Activated CD4-positive, alpha-beta T cell treated with anti-CD3 and anti-CD28 coated beads, Interleukin-2, amount 10 ng/mL, durations not matched to agents 24 days and 14 days (primary cell): ENCODE measurements at places on chromosomes 12 and 14. TPM values are rescaled to one million over a fixed set of nuclear protein-coding genes. Genes with fewer than 3 reads are reported as not detected.

Gene RNF212B
- not detected in 2 replicates for total RNA-seq

Gene GDF3
- total RNA-seq: not detected in 2 replicates

Gene CLMN
- 1.0 and 1.1 TPM in 2 replicates for total RNA-seq

Gene FOXG1
- not detected in 2 replicates for total RNA-seq

Gene ZNF385A
- 0.84 and 1.2 TPM in 2 replicates for total RNA-seq

Gene POLE
- 171 and 180 TPM in 2 replicates for total RNA-seq

Gene MYO1A
- 1.7 TPM in 2 replicates for total RNA-seq

Gene SLC17A8
- not detected in 2 replicates for total RNA-seq

Gene TUNAR
- not detected in 2 replicates for total RNA-seq

Gene POTEM
- total RNA-seq: not detected in 2 replicates

Gene RAB35
- 82.0 and 83.3 TPM in 2 replicates for total RNA-seq

Gene CCDC198
- not detected in 2 replicates for total RNA-seq

GRCh38 chr14:89457007-89457406 lies 40.0 kb upstream of the FOXN3 start:
- DNase-seq: no peak

DNA sequence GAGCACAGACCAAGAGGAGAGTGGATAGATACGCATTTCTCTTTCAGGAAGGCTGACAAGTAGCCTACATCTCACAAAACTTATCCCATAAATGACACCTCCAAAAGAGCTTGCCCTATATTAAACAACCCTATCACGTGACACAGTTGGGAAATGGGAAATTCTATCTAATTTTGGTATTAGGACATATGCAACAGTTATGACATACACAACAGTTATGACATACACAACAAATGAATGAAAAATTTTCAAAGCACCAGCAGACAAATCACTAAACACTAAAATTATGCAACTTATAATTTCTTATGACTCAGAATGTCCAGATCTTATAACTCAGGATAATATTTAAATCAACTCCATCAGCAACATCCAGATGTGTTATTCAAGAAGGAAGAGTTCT lies 54.1 kb downstream of the DUSP16 start:
- DNase-seq: no peak

- DNase-seq: no peak
These were observed 85.0 kb downstream of the LGR5 start for GRCh38 chr12:71524626-71525025.

DNA sequence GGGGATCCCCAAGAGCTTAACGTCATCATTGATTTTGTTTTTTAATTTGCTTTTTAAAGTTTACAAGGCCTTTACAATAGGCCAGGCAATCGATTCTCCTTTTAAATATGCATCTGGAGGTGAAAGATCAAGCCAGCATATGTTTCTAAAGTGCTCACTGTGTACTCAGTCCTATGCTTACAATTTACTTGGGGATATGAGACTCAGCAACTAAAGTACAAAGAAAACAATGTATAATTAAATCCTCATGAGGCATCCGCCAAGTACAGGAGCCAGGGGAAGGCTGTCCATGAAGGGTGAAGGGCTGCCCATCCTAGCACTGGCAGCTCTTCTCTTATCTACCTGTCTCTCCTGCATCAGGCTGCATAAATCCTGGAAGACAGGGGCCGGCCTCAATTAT lies 11.8 kb downstream of the CCDC92 start:
- DNase-seq: no peak

DNA sequence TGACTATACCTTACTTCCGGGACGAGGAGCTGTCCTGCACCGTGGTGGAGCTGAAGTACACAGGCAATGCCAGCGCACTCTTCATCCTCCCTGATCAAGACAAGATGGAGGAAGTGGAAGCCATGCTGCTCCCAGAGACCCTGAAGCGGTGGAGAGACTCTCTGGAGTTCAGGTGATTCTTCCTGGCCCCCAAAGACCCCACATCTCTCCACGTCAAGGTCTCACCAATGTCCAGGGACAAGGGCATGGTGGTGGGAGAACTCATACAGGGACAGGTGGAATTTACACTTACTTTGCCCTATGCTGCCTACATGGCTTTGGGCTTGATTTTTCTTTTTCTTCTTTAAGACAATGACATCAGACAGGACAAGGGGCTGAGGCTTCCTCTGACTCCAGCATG lies 7.1 kb downstream of the SERPINA3 start:
- no peak for DNase-seq

- DNase-seq: no peak
These were observed 111.1 kb upstream of the SCAF11 start for GRCh38 chr12:46101485-46101869.

DNA sequence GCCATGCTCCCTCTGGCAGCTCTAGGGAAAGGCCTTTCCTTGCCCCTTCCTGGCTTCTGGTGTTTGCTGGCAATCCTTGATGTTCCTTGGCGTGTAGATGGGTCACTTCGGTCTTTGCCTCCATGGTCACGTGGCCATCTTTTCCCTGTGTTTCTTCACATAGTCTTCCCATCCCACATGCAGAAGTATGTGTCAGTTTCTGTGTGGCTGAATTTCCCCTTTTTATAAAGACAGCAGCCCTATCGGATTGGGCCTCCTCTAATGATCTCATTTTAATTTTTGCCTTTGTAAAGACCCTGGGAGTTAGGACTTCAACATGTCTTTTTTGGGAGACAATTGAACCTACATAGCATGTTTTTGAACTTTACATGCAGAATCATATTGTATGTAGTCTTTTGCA lies 107.2 kb upstream of the FGD4 start:
- no peak for DNase-seq

DNA sequence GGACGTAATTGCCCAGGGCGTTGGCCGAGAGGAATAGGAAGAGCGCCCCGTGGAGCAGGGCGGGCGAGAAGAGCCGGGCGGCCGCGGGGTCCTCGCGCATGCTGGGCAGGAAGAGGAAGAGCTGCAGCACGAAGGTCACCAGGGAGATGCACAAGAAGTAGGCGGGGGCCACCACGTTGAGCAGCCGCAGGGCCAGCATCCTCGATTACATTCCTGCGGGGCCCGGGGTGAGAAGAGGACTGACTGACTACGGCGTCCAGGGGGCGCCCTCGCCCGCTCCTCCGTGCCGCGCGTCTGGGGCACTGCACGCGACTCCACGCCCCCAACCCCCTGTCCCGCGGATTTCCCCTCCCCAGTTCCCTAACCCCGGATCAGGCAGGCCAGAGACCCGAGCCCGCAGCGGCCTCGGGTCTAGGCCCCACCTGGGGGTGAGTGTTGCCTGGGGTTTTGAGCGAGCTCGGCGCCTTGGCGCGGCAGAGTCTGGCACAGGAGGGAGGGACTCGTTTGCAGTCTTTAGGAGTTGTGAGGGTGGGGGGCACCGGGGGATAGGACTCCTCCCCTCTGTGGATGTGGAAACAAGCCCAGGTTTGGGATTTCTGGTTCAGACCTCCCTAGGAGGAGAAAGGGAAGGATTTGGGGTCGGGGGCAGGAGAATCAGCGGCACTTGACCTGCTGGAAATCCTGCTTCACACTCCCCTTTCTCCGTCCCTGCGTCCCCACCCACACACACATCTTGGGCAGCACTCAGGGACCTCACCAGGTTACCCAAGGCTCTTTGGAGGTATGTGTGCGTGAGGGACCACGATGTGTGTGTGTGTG lies 1.8 kb downstream of the ZDHHC22 start:
- peak; percentile 82 for DNase-seq

GRCh38 chr12:90301095-90301494 lies 592.5 kb upstream of the ATP2B1 start:
- DNase-seq: no peak

- no peak for DNase-seq
These were observed 3.3 kb downstream of the NRXN3 start for GRCh38 chr14:78173346-78174035.

GRCh38 chr14:103382376-103382775 lies 2.8 kb upstream of the MARK3 start:
- DNase-seq: no peak

DNA sequence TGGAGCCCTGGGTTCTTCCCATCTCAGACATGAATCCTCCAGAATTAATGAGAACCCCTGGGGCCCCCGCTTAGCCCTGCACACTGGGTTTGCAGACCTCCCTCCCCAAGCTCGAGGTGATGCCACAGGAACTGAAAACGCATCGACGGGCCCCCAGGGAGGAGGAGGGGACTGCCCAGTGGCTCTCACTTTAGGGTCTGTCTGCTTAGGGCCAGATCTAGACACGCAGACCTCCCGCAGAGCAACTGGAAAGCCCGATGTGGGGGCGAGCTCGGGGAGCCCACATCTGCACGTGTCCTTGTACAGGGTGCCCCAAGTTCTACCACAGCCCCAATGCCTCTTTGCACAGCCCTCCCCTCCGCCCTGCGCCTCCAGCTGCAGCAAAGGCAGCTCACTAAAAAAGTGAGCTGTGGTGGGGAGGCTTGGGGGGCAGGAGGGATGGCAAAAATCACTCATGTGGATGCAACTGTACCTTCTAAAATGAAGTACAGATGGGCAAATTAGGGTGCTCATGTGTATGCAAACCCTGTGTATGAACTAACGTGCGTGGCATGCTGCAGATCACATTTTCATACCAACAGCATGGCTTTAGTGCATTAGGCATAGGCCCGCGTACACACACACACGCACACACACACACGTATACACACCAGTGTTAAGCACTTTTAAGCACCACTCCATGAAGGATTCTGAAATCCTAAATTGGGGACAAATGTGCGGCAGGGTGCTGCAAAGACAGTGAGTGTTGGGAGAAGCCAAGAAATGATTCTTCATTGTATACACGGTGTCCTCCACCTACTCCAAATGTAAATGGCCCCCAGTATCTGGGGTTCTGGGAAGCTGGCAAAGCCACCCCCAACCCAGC lies 99.9 kb upstream of the MAP1LC3B2 start:
- no peak for DNase-seq

- DNase-seq: no peak
These were observed 52.8 kb downstream of the PPFIBP1 start for GRCh38 chr12:27576667-27577347.

DNA sequence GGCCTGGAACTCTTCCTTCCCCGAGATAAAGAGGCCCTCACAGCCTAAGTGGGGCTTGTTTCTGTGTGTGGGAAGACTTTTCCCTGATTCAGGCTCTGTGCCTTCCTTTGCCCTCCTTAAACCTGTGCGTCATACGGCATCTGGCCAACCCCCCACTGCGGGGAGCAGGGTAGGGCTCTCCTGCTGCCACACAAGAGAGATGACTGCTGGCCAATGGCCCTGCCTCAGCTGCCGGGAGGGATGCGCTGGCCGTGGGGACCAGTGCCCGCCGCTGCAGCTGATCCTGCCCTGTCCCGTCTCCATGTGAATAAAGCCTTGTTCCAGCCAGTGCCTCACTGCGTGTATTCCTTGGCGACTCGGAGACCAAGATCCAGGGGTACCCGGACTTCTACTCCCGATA lies 42.5 kb upstream of the BEGAIN start:
- DNase-seq: no peak
